ENCODE measurements at places on chromosomes 6 and 20.

DNA sequence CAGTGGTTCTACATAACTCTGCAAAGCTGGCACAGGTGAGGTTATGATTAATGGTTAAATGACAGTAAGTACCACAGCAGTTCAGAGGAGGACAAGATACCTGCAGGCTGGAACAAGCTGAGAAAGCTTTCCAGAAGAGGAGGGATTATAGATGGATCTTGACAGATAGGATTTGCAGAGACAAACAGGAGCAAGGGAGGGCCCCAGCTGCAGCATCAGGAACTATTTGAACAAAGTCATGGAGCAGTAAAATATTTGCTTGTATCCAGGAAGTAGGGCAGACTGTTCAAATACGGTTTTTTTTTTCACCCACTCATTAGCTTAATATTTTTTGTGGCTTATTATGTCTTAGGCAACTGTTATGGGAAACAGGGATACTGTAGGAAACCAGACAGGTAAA, 144.4 kb upstream of the MAN1A1 start:
- ATAC-seq: peak; percentile 56

DNA sequence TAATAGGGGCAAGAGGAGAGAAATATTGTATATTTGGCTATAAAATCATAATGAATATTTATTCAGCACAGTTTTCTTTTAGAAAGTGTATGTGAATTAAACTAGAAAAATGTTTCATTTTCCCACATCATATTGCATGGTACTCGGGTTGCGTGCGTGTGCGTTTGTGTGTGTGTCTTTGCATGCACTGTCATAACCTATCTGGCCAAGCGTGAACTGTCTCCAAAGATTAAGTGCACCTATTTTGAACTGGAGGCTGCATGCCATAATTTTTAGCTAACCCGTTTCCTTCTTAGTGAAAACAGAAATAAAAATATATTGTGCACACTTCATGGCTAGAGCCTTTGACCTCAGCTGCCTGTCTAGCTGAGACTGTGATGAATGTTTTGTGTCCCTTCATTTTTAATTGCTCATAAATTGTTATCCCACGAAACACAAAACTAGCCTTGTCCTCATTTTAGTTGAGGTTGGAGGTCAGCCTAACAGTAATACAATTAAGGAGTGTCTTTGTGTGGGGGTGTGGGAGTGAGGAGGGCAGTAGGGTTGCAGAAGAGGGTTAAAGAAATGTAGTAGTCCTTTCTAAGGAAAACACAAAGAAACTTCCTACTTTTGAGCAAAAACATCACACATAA, 336.1 kb upstream of the POU3F2 start:
- no peak for ATAC-seq

DNA sequence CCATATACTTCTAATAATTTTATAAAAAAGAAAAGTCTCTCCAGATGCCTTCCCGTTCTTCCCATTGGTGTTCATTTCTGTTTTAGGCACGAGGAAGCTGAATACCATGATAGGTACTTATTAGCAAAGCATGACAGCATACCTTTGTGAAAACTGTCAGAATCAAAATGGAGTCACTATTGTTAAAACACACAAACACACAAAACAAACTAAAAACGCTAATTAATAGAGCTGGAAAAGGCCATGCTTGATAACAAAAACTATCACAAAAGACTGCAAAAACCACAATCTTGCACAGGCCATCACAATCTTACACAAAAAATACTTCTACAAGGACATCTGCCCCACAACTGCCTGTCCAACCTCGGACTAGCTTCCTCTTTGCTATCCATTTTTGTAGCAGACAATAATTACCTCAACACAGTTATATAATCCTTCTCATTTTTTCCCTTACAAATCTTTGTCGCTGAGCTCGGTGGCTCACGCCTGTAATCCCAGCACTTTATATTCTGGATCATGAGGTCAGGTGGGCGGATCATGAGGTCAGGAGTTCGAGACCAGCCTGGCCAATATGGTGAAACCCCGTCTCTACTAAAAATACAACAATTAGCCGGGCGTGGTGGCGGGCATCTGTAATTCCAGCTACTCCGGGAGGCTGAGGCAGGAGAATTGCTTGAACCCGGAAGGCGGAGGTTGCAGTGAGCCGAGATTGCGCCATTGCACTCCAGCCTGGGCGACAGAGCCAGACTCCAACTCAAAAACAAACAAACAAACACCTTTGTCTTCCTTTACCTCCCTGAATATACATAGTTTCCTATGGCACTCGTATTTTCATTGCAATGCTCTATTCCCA, 3.2 kb upstream of the ABT1 start:
- ATAC-seq: no peak

- no peak for ATAC-seq
Observed at GRCh38 chr6:119076173-119076572, 2.3 kb downstream of the FAM184A start.

DNA sequence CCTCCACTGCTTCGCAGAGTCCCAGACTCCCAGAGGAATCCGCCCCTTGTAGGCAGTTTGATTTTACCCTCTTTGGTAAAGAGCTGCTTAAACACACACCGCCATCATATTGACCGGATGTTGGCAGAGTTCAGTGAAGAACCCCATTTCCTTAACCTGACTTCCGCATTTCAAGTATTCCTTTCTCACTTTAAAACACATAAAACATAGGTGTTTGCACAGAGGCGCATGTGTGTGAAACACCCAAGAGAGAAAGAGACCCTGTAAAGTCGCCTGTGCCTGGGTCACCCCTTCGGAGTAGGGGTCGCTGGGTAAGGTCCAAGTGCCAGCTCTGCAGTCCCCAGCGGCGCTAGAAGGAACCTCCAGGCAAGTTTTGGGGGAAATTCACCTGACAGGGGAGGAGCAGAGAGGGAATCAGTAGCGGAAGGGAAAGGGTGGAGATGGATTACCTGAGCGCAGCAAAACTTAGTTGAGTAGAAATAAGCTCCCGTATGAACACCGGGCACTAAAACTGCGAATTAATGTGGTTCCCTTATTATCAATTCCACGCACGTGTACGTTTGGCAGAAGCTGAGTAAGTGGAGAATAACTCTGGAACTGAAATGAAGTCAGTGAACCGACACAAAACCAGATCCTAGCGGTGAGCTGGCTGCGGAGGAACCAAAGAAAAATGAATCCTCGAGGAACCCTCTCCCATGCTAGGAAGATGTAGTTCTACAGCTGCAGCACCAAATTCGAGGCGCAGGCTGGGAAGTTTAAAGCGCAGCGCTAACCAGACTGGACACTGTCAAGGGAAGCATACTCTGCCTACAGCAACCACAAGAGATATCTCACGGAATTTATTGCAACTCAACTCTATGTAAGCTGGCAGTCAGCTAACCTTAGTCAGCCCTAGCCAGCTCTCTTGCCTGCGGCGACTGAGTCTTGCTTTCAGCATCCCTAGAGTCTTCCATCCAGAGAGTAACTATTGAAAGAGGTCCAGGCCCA, 3.5 kb upstream of the HTR1B start:
- ATAC-seq: no peak

GRCh38 chr6:141874930-141875602, 257.7 kb upstream of the GJE1 start:
- ATAC-seq: no peak

DNA sequence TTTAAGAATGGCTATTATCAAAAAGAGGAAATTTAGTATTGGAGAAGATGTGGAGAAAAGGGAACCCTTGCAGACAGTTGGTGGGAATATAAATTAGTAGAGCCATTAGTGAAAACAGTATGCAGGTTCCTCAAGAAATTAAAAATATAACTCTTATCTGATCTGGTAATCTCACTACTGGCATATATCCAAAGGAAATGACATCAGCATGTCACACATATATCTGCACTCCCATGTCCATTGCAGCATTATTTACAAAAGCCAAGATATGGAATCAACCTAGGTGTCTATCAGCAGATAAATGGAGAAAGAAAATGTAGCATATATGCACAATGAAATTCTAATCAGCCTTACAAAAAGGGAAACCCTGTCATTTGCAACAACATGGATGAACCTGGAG, 2.6 kb downstream of the SIRPG start:
- ATAC-seq: no peak

DNA sequence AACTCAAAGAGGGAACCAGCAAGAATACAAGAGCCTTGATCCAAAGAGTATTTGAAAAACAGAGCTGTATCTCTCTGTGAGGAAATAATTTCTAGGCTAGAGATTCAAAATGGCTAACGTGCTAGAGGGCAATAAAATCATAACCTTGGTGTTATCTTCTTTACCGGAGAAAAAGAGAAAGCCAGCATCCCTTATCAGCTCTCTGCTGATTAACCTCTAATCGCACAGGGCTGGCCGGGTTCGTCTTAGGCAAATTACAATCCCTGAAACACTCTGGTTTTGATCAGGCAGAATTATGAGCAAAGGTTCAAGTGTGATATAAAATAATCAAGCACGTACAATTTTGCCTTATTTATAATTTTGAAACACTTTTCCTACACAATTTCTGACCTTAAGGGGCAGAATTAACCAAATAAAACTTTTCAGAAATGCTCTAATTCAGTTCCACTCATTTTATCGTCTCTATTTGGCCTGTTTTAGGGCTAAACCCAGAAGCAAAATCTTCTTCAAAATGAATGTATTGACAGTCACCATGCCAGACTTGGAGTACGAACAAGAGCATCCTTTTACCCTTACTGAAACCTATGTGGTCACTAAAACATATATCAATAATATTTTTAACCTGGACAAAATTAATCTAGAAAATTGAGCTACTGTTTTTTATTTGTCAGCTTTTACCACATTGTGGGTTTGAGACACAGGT, 13.7 kb downstream of the PSMB9 start:
- ATAC-seq: no peak

GRCh38 chr20:42378826-42379225, 760.6 kb upstream of the CHD6 start:
- ATAC-seq: no peak

- no peak for ATAC-seq
Observed at GRCh38 chr6:165985281-165985805, 182.3 kb downstream of the TBXT start.

- no peak for ATAC-seq
Observed at GRCh38 chr20:37380864-37381579, 35.1 kb downstream of the SRC start.

DNA sequence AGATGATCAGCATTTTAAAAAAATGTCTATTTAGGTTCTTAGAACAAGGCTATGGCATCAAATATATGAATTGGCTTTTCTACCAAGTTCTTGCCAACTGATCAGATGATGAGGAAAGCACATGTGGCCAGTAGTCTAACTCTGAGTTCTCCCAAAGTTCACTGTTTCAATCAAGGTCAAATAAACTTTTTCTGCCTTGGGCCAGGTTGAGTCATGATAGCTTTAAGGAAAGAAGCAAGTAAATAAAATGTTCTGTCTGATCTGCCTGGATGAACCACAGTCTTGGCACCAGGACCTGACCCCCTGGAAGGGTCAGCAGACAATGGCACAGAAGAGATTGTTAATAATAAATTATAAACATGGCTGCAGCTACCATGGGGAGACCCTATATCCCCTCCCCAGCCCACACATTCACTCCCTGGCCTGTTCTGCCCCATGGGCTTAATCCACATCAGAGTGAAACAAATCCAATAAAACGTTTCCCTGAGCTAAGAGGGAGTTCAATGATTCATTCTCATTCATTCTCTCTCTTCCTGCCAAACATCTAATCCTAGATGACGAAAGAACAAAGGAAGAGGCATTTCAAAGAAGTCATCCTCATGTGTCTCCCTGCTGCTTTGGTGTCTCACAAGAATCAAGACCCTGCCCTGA, 661.6 kb downstream of the DHX35 start:
- ATAC-seq: peak; percentile 60

DNA sequence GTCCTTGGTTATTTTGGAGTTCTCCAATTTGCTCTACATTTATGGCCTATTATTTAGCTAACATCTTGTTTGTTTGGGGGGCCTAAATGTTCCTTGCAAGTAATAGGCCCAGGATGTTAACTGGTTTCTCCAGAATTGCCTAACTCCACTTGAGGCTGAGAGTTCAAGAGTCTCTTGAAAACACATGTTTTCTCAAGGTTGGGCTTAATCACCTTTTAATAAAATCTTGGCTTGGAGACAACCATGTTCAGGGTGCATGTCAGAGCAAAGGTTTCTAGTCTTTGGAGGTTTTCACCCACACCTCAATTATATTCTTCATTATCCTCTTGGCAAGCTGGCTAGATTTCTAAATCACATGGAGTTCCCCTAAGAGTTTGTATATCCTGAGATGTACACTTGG, 54.2 kb downstream of the KLHL31 start:
- peak; percentile 57 for ATAC-seq

- ATAC-seq: peak; percentile 60
Observed at GRCh38 chr6:51541847-51542246, 545.6 kb downstream of the PKHD1 start.

GRCh38 chr20:34705008-34705396, 858 bp downstream of the TP53INP2 start:
- ATAC-seq: no peak

- no peak for ATAC-seq
Observed at GRCh38 chr6:92362404-92362803, 1057.0 kb downstream of the EPHA7 start.

DNA sequence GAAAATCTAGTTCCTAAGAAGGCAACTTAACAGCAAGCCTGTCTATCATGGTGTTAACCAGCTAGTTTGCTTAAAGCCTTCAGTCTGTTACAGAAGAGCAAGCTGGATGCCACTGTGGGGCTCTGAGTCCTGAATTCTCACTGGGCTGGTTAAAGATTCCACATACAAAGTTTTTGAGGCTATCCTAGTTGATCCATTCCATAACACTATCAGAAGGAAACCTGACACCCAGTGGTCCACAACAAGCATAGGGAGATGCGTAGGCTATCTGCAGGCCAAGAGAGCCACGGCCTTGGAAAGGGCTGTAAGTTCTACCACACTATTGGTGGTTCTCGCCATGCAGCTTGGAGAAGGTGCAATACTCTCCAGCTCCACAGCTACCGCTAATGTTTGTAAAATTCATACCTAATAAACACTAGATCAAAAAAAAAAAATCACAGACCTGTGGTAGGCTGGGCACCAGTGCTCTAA, 420 bp upstream of the MCCD1 start:
- ATAC-seq: no peak

DNA sequence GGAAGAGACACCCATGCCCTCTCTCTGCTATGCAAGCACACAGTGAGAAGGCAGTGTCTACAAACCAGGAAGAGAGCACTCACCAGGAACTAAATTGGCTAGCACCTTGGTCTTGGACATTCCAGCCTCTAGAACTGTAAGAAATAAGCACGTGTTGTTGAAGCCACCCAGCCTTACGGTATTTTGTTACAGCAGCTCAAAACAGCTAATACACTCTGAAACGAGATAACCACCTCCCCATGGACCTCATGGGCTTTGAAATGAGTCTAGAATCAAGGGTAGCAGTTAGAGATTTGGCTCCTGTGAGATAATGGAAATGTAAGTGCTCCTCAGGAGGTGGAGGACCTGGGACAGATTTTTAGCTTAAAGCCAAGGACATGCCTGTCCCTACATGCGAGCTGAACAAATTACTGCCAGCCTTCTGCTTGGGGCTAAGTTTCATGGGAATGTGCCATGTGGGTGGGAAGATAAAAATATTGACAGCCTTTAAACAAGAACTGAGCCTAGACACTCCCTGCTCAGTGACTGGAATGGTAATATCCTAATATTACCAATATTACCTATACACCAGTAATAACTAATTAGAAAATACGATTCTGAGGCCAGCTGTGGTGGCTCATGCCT, 3.9 kb upstream of the ZNF318 start:
- no peak for ATAC-seq

Data from esophagus mucosa (tissue), 1 donor.